Inflammatory macrophage (primary cell): ENCODE measurements at places on chromosomes 1 and 21.

- DNase-seq, result no peak
Observed at GRCh38 chr21:46114963-46115362, 17.1 kb downstream of the COL6A2 start.

GRCh38 chr1:236429715-236430274, 35.7 kb downstream of the EDARADD start:
- no peak for DNase-seq

GRCh38 chr1:158154501-158154900, 26.2 kb upstream of the CD1D start:
- DNase-seq, result no peak

DNA sequence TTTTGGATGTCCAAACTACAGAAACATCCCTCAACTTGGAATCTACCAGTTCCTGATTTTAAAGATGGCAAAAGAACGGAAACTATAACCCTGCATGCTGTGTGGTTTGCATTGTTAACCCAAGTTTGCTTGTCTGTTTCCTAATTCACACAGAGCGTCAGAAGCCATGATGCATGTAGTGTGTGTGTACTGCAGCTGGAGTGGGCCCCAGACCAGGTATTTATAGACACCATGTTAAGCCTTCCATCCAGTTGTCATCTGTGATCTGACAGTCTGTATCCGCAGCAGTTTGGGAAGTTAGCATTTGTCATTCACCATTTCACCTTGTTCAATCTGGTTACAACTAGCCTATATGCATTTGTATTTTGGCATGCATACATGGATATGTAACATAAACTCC, 27.7 kb upstream of the PLEKHM2 start:
- DNase-seq, result no peak

GRCh38 chr1:183215076-183215720, 29.1 kb downstream of the LAMC2 start:
- no peak for DNase-seq

DNA sequence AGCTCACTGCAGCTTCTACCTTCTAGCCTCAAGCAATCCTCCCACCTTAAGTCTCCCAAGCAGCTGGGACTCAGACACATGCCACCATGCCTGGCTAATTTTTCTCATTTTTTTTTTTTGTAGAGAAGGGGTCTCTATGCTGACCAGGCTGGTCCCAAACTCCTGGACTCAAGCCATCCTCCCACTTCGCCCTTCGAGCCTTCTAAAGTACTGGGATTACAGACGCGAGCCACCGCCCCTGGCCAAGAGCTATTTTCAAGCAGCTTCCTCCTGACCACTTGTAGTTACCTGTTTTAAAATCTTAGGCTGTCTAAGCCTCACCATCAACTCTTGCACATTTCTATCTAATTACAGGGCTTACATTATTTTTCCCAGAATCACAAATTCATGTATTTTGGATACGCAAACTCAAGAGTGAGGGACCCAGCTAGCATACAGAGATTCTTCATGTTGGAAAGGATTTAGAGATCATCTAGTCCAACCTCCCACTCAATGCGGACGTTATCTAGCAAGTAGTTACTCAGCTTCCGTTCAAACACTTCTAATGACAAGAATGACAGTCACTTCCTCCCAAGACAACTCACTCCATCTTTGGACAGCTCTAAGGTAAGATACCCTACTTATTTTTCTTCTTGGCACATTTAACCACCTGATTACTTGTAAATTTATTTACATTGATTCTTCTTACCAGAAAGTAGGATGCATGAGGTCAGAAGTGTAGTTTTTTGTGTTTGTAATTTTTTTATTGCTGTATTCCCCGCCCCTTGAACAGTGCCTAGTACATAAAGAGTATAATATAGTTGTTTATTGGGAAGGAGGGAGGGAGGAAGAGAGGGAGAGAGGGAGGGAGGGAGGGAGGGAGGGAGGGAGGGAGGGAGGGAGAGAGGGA, 65.4 kb downstream of the LUZP1 start:
- DNase-seq, result peak; percentile 62

- no peak for DNase-seq
Observed at GRCh38 chr1:215022204-215022603, 60.3 kb upstream of the KCNK2 start.

DNA sequence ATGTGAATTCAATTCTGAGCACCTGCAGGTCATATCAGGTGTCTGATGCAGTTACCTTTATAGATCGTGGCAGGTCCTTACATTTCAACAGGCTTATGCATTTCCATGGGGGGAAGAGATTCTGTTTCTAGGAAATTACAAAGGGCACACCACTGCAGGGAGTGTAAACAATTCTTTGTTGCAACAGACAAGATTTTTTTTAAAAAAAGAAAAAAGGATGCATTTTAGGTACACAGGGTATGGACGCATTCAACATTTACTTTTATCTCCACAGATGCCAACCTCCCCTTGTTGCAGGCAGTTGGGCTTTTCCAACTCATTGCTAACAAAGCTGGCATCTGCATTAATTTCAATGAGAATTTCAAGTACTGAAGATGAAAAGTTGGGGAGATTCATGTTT, 13.5 kb upstream of the TEKT2 start:
- no peak for DNase-seq

GRCh38 chr21:42403611-42404231, at the start of gene UBASH3A:
Gene UBASH3A (plus strand): TSS chr21:42403902. CDS start chr21:42403946, 44 bp downstream.
- DNase-seq, result no peak

- no peak for DNase-seq
Observed at GRCh38 chr1:117838911-117839310, 90.5 kb downstream of the GDAP2 start.

DNA sequence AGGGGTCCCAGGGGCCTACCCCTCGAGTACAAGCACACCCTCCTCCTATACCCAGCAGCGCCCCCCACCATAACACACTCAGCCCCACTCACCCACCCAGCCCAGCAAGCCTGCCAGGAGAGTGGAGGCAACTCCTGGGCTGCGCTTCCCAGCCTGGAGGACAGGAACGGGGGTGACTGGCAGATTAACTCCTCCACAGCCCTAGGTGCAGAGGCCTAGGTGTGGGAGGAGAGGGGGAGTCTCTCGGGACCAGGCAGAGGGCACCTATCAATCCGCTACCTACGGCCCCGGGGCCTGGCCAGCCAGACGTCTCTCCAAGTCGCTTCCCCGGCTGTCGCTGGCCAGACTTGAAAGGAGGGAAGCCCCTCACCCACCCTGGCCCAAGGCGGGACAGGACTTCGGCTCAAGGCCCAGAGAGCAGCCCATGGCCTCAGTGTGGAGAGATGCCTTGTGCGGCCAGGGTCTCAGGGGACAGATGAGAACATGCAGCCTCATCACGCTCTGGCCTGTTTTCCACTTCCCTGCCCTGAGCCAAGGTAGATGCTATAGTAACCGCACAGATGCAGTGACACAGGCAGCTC, 24.9 kb downstream of the MATN1 start:
- DNase-seq, result no peak

DNA sequence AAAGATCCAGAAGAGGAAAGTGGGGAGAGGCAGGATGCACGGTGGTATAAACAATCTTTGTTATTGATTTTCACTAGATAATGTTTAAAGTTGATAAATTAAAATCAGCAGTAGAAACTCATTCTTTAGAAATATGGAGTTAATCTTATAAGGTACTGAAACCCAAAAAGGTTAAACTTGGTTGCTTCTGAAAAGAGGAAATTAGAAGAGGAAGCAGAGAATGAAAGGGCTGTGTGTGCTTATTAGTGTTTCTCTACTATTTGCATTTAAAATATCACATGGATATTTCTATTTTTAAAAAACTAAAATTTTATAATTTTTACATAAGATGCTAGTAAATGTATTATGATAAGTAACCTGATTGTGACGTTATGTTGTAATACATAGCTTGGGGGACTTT, 24.4 kb downstream of the C1orf141 start:
- DNase-seq, result peak; percentile 24

DNA sequence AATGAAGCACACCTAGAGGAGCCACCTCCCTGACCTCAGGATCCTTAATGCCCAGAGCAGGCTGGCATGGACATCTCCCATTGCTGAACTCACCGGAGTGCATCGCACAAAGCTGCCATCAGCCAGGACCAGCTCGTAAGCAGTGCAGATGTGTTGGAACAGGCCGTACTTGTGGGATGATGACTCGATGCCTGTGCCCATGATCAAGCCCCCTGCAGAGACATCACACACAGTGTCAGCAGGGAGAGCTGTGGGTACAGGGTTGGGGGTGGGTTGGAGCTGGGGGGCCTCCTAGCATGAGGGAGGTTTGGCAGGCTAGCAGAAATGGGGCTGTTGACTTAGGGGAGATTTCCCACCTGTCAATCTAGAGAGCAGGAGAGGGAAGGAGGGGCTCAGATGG, 12.0 kb downstream of the DHCR24 start:
- DNase-seq, result no peak

- DNase-seq, result peak; percentile 18
Observed at GRCh38 chr1:221137666-221138065, 258.4 kb downstream of the HLX start.

GRCh38 chr1:61174060-61174795, 91.9 kb downstream of the NFIA start:
- DNase-seq, result no peak

DNA sequence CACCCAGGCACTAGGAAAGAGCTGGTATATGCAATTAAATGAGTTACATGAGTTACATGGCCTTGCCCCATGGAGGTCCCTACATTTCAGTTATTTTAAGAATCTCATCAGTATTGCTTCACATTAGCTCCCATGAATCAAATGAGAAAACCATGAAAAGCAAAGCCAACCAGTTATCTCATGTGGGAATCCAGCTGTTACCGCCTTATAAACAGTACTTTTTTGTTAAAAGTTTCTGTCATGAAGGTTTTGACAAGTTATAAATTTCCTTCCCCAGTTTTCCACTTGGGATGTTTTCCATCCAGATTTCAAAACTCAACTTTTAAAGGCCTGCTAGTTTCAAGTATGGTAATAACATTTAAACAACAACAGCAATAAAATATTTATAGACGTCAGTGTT, 544.8 kb downstream of the NUF2 start:
- no peak for DNase-seq

- peak; percentile 40 for DNase-seq
Observed at GRCh38 chr1:233355841-233356704, 28.5 kb downstream of the MAP3K21 start.

DNA sequence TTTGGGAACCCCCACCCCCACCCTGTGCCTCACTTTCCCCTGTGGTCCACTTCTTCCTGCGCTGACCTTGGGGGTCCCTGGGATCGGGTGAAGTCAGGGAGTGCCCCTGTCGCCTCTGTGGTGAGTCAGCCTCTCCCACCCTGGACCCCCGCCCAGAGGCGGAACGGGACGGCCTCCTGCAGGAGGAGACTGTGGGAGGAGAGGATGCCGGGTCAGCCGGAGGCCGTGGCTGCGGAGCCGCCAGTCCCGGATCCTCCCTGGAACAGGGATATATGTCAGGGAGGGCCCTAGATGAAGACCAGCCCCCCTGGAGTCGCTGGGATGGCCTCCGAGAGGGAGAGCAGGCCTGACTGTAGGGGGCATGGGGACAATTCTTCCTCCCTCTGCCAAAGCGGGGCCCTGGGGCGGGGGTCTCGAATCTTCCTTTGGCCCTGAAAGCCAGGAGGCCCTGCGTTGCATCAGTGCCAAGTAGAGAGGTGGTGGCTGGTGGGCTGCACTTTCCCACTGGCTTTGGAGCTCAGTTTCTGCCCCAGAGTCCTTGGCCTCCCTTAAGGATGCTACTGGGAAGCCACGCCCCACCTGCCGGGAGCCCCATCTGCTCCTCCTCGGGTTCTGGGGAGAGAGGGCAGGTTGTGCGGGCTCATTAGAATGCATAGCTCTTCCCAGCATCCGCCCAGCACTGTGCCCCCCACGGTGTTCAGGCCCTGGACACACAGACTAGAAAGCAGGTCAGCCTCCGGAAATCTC, 930 bp downstream of the ARHGEF10L start:
- no peak for DNase-seq

GRCh38 chr1:66355756-66356155, 178.2 kb upstream of the SGIP1 start:
- no peak for DNase-seq

DNA sequence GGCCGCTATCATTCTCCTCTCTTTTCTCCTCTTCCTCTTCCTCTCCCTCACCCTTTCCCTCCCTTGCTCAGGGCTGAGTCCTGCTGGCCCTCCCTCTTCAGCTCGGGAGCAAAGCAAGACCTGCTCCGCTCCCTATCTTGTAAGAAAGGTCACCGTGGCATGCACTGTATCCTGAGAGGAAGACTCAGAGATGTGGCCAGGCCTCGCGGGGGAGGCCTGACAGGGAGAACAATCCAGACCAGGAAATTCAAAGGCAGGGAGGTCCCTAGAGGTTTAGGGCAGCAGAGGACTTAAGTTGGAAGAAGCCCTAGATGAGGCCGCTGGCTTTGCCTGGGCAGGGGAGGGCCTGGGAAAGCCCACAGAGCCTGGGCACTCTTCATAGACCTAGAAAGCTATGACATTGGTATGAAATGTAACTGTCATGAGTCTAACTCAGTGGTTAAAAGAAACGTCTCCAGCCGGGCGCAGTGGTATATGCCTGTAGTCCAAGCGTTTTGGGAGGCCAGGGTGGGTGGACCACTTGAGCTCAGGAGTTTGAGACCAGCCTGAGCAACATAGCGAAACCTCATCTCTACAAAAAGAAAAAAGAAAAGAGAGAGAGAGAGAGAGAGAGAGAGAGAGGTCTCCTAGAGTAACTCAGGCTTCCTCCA, 14.6 kb upstream of the PTAFR start:
- no peak for DNase-seq

DNA sequence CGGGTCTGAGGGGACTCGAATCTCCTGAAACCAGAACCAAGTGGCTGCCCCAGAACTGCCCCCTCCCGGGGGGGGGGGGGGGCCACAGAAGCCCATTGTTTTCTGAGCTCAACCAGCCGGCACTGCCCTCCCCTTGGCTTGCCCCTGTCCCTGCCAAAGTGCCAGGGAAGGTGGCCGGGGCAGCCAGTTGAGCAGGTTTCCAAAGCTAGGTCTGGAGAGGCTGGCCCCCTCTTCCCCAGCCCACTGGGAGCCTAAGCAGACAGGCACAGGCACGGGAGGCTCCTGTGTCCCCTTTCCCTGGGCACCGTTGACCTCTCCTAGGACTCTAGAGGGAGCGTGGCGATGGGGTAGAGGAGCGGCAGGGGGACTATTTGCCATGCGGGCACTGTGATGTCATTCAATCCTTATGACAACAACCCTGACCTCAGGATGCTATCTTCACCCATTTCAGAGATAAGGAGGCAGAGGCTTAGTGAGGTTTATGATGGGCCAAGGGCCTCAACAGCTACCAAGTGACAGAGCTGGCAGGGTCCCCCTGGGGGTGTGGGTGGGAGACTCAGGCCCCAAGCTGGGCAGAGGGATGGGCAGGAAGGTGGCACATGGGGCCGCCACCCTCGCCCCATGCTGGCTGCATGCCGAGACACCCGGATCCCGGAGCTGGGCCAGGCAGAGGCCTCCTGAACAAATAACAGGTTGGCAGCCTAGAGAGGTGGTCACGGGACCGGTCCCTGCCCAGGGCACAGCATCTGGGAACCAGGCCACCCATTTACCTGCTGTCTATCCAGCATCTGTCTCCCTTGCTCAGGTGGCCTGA, 35.0 kb downstream of the RAP1GAP start:
- DNase-seq, result no peak

DNA sequence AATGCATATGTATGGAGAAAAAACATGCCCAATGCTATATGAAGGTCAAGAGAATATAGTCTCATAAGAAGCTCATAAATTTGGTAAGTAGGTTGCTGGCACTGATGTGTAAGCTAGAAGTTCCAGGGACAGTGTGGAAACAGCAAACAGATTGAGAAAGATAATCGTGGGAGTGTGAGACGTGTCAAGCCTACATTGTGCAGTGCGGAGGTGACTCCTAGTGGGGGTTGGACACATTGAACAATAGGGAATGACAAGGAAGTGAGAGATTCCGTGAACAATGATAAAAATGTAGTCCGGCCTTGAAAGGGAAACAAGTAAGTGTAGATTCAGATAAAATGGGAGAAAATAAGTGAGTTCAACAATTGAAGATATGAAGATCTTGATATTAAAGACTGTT, 788.4 kb upstream of the PRMT6 start:
- no peak for DNase-seq
